Activated CD8-positive, alpha-beta memory T cell treated with anti-CD3 and anti-CD28 coated beads for 1 hour (primary cell): ENCODE measurements at places on chromosomes 1 and 21.

DNA sequence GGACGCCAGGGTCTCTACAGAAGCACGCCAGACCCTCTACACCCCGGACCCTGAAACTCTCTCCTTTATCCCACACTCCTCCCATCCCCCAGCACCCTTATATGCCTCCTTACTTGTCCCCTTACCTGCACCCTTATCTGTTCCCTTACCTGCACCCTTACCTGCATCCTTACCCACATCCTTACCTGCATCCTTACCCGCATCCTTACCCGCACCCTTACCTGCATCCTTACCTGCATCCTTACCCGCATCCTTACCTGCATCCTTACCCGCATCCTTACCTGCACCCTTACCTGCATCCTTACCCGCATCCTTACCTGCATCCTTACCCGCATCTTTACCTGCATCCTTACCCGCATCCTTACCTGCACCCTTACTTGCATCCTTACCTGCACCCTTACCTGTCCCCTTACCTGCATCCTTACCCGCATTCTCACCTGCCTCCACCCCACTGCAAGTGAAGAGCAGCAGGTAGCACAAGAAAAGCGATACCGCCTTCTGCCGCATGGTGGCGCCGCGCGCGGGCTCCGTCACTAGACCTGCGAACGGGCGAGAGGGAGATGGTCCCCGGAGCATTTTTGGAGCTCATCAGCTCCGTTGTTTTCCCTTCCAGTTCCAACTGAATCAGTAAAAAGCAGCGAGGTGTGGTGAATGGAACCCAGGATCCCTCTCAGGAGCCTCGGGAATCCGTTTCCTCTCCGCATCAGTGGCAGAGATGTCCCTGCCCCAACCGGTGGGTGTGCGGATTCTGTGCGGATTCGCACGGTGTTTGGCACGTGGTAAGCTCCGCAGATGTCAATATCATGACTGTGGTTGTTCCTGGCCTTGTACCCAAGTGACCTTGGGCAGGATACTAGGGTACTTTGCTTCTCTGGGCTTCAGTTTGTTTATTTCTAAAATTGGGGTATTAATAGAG, 2.9 kb downstream of the IFI6 start:
- DNase-seq: peak; percentile 79

GRCh38 chr21:42855937-42856335, 23.4 kb downstream of the WDR4 start:
- DNase-seq: no peak

GRCh38 chr21:43803558-43804300, 14.4 kb downstream of the RRP1 start:
- DNase-seq: no peak

DNA sequence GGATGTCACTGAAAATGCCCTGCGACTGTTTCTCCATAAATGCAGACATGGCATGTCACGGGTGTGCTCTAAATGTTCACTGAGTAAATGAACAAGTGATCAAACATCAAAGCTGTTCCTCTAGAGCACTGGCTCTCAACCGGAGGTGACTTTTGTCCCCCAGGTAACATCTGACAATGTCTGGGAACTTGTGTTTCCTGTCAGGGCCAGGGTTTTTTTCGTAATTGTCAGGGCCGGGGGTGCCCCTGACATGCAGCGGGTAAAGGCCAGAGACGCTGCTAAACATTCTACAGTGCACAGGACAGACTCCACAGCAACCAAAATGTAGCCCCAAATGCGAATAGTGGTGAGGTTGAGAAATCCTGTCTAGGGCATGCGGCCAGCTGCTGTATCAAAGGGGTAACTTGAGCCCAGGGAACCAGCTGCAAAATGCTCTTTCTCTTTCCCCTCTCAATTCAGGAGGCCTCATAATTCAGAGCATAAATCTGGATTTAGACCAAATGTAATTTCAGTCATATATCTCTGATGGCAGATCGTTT, 2.0 kb downstream of the ALDH4A1 start:
- DNase-seq: no peak

DNA sequence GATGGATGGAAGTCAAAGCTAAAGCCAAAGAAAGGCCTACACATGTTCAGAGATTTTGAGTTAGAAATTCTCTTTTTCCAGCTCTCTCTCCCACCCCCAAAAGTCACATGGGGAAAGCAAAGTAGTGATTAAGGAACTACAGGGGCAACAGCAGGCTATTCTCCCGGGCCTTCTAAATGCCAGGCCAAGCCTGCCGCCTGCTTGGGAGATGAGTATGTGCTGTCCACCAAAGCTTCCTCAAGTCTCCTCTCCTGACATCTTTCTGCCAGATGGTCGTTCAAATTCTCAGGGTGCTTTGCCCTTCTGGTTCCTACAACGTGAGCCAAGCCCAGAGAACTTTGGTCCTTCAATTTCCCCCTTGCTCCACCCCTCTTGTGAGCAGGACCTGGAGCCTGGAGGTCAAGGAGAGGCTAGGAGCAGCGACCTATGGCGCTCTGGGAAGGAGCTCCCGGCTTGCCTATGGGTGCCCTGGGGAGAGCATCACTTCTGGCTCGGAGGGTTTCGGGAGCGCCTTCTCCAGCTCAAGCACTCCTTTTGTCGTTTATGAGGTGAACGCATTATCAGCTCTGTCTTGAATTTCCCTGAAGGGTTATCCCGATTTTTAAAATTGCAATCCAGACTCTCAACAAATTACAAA, 4.4 kb upstream of the PRRX1 start:
- DNase-seq: no peak

DNA sequence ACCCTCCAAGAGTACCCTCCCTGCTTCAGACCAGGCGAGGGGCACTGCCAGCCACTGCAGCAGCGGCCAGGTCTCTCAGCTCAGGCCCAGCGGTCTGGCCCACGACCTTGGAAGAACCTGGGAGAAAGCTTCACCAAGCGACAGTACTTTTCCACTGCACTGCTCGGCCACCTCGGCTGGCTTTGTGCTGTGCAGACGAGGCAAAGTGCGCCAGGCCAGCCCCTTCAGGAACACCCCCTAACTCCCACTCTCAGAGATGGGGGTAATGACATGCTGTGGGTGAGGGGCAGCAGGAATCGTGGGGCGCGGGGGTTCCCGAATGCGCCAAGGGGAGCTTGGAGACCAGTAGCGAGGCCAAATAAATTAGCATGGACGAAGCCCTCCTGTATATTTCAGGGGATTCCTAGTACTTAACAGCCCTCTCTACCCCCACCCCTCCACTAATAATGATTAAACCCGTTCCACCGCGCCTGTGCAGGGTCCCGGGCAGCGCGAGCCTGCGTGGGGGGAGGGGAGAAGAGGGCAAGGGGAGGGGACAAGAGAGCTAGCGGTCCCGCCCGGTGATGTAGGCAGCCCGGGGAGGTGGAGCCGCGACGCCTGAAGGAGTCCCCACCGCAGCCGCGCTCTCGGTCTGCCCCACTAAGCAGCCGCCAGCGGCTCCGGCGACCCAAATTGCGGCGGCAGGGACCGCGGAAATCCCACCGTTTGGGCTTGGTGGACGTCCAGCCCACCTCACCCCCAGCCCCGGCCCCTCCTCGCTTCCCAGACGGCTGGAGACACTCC, at the start of gene FAM43B:
Gene FAM43B (plus strand): TSS at position 629 of the 783 bp plus-strand sequence. CDS start 401 bp downstream, outside the sequence.
- DNase-seq: no peak
